ENCODE measurements at places on chromosomes 12 and 14.

GRCh38 chr12:3667485-3667884 lies 85.4 kb downstream of the CRACR2A start:
- DNase-seq = peak; percentile 62

DNA sequence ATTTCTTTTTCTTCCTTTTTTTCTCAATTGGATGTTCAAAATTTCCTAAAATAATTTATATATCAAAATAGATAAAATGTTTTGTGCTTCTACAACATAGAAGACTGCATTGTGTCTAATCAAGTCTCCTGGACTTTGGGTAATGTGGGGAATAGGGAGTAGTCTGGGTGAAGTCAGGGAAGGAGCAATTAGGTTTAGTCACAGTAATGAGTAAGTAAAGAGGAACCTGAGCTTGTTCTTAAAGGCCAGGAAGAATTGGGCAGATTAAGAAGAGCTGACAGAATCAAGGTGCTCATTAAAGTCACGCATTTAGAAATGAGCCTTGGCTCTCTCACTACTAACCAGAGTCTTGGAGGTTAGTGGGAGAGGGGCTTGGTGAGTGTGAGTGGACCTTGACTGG lies 233.3 kb upstream of the SSTR1 start:
- no peak for DNase-seq

DNA sequence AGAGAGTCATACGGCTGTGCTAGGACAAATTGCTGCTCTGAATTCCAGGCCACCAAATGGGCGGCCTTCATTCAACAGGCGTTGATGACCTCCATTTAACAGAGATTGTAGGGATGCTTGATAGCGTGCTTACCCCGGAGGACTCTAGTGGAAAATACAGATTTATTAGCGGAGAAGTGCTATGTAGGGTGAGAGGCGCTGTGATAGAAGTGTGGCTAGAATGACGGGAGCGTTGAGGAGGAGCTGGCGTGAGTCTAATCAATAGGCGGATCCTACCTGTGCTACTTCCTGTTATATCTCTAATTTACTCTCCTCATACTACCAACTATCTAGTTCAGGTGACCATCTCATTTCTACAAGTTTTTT lies 668 bp downstream of the MRPS35 start:
- DNase-seq = no peak

GRCh38 chr12:66282244-66282643 lies 20.0 kb upstream of the HELB start:
- DNase-seq = no peak

DNA sequence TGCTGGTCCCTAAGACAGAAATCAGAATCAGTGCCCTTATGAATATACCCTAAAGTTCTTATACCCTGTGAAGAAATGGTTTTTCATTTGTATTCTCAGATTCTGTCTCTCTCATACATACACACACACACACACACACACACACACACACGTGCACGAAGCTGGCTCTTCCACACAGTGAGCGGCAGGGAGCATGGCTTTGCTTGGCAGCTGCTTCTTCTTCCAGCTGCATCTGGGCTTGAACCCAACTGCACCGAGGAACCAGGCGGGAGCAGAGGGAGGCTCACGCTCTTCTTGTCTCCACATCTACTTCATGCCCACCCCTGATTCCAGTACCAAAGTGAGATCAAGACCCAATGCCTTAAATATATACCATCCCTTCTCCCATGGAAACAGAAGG lies 19.4 kb downstream of the GRIN2B start:
- no peak for DNase-seq

DNA sequence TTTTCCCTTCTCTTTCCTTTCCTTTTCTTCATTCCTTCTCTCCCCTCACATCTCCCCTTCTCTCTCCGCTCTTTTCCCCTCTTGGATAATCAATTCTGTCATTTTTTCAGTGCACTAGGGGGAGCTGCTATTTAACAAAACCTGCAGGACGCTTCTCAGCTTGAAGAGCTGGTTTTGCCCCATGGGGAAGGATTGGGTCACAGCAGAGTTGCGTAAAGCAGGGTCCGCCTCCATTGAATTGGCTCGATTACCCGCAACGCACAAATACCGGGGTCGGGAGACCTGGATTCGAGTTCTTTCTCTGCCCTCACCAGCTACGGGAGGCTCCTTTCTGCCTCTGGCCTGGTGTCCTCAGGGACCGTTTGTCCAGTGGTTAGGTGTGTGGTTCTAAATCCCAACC lies 42.1 kb upstream of the CHGA start:
- DNase-seq = peak; percentile 69

GRCh38 chr12:83185241-83185640 lies 498.5 kb downstream of the TMTC2 start:
- DNase-seq = no peak

- DNase-seq = no peak
These were observed 225.5 kb upstream of the PRICKLE1 start for GRCh38 chr12:42815068-42815467.

GRCh38 chr12:126588586-126589249 lies 1523.5 kb downstream of the AACS start:
- DNase-seq = no peak

DNA sequence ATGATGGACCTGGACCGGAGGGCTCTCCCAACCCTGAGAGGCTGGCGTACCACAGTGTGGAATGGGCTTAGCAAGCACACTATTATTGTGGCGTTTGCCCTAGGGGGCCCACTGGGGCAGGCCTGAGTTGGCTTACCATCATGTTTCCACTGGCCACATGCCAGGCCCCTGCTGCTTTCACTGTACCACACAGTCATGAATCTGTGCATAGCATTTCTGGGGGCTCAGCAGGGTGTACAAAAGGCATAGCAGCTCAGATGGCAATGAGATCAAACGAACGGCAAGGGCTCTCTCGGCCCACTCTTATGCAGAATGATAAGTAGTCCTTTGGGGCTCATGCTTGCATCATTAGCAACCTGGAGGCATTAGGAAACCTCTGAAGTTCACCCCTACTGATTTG lies 137.0 kb upstream of the HIF1A start:
- no peak for DNase-seq

DNA sequence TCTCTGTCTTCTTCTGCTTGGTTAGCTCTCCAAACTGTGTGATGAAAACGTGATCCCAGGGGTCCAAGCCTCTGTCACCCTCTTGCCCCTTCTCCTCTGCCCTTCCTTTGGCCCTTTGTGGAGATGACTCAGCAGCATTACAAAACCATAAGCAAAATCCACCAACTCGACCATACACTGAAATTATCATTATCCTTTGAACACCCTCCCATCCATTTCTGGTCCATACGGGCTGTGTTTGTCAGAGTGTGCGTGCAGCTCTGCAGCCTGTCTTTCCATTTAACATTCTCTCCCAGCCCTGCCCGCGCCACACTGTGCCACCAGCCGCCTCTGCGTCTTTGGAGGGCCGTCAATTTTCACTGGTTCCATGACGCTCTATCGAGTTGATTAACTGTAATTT lies 69.2 kb downstream of the SLC25A47 start:
- DNase-seq = no peak

DNA sequence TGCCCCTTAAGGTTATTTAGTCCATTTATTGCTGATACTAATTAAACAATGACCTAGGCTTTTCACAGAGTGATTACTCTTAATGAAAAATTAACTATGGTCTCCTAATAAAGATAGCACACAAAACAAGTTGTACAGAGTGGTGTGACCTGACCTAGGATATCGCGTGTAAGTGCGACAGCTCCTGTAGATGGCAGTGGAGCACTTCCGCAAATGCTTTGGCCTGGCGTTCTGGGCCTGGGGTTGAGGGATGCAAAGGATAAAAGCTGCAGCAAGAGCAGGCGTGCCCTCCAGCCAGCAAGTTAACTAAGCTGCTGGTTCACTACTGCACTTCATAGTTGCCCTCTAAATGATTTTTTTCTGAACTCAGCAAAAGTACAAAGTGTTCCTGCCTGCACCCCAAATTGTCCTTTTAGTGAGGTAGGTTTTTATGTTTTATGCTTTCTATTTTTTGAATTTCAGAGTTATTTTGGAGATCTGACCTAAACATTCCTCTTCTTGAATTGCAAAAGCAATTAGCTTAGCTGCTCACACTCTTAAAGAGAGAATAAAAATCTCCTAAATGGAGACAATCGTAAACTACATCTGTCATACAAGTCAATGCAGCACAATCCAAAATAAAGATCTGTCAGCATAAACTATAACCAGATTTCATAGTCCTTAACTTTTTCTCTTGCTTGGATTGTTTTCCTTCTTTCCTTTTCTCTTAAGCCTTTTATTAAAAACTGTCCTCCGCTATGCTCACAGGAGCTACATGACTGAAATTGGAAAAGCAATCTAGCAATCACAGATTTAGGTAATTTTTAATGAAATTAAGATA lies 379.6 kb downstream of the LRIG3 start:
- DNase-seq = peak; percentile 92

DNA sequence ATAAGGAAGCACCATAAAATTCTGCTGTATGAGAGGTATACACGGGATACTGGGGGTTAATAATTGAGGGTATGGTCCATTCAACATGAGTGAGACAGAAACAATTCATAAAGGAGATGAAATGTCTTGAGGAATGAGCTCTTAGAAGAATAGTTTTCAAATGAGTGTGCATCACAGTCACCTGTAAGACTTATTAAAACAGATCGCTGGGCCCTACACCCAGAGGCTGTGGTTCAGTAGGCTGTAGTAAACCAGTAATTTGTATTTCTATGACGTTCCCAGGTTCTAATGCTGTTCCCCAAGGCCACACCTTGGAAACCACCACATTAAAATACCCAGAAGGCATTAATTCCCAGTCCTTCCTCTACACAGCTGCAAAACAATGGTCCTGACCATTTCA lies 49.6 kb downstream of the CAND1 start:
- DNase-seq = no peak

DNA sequence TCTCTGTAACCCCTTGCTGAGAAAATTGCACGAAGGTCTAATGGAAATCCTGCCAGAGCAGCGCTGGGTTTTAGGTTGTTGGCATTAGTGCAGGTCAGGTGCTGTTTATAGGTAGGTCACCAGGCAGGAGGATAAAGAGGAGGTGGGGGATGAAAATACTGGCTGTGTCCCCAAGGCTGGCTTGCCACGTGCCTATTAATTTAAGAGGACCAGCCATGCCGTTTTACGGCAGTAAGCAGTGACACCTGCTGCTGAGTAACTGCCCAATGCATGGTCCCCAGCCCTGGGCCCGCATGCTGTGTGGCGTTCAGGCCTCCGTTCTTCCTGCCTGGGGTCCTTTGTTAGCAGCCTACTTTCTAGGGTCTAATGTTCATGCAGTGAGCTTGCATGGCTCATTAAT lies 67.2 kb downstream of the WDR20 start:
- peak; percentile 30 for DNase-seq

- no peak for DNase-seq
These were observed 2.5 kb downstream of the HNRNPA1 start for GRCh38 chr12:54282949-54283593.

DNA sequence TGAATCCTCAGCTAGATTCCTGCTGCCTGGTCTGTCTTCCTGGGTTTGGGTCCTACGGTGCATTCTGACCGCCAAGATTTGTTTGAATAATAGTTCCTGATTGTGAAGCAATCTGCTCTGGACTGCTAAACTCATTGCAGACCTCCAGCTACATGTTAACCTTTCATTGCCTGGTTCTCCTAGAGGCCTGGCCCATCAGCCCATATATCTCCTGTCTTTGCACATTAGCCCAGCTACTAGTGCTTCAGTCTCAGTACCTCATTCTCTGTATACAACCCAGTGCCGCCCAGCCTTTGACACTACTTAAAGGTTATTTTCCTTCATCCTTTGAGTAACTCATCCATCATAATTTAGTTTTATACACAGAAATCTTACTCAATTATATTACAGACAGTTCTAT lies 65.6 kb upstream of the GRIP1 start:
- DNase-seq = no peak

DNA sequence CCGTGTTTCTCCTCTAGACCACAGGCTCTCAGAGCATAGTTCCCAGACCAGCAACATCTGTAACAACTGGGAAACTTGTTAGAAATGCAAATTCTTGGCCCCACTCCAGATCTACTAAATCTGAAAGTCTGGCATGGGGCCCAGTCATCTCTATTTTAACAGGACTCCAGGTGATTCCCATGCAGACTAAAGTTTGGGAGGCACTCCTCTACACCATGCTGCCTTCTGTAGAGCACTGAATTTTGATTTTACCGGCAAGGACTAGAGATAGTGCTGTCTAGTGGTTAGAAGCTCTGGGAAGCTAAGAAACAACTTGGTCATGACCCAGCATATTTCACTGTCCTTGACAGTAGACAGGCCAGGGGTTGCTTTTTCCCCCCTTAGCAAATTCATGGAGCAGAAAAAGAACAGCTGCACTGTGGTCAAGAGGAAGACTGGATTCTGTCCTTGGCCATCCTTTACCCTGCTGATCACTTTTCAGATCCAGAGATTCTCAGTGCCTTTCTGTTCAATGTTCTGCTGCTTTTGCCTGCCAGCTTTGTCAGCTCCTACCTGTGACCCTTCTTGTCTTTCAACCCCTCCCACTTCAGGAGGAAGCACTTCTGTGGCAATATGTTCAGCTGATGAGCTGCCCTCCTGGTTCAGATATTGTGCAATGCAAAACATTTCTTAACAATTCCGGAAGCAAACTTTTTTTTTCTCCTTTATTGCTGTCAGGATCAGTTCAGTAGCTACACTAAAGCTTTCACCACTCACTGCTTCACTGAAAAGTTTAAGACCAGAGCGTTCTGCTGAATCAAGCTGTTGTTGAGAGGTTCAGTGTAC lies 133.8 kb upstream of the NUDT4 start:
- no peak for DNase-seq

- no peak for DNase-seq
These were observed 9.7 kb upstream of the RIN3 start for GRCh38 chr14:92503756-92504491.

All from neural progenitor cell (in vitro differentiated cells).